ENCODE measurements at places on chromosomes 5 and 9. TPM values are rescaled to one million over a fixed set of nuclear protein-coding genes. Genes with fewer than 3 reads are reported as not detected.

HAVCR1 gene
- 2.4 TPM for total RNA-seq

DNA sequence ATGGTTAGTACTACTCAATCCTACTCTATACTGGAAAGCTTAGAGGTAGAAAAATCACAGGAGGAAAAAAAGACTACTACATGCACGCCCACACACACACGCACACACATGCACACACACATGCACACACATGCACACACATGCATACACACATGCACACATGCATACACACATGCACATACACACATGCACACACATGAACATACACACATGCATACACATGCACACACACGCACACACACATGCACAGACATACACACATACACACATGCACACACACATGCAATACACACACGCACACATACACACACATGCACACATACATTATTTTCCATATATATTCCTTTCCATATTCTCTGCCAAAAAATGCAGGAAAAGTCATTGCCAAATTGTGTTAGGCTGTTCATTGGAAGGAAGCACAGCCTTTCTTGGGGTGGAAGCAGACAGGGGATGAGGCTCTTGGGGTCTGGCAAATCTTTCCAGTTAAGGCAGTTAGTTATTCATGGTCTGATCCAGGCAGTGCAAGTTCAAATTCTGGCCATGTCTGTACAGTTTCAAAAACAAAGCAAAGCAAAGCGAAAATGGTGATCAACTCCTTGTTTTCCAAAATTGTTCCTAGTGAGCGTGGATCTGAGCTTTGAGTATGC is 187.9 kb upstream of the EGFLAM start:
- DNase-seq, result no peak

- DNase-seq, result peak; percentile 28
Observed at GRCh38 chr9:35910613-35911359, 1.5 kb downstream of the SPAAR start.

DNA sequence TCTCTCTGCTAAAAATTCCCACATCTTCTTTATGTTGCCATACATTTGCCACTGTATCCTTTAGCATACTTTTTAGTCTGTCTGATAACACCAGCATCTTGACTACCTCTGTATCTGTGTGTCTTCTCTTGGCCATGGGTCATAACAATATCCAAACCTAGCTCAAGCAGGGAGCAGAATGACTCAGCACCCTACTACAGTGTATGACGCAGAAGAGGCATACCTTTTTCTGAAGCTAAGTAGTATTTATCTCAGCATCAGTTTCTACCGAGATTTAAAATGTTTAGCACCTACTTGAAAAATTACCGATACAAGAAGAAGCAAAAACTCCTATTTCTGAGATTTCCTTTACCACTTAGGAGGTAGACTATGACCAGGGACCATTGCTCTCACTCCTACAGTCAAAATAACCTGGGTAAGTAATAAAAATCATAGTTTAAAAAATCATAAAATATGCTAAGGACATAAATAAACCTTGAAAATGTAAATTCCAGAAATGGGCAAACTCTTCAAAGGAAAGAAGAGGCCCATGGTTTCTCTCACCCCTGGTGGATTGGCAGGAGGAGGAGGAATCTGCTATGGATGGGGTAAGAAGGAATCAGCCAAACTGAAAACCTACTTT is 286.5 kb downstream of the MAST4 start:
- no peak for DNase-seq

GRCh38 chr5:10990634-10991033 is 229.6 kb upstream of the DAP start:
- no peak for DNase-seq

EQTN gene
- not detected for total RNA-seq

DNA sequence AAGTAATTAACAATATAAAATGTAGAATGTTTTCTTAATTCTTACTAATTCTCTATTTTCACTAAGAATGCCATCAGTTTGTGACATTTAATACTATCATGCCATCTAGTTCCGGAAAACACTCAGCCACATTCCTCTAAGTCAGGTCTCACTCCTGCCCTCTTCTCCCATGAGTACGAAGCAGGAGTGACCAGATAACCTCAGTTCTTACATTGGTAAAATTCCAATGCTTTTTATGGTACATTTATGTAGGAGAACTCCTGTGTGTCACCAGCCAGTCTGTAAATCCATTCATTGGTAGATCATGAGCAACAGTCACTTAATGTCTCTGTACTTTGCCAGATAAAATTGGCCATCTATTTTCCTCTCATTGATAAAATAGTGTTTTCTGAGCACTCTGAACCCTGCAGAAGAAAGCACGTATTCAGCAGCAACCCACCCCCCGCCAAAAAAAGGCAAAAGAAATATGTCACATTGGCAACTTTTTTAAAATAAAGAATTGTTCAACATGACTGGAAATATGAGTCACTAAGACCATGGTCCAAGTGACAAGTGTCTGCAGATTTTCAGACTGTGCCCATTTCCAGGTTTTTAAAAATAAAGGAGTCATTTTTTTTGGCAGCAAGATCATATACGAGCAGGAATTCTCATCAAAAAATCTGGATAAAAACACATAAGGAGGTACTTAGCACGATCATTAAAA is 11.8 kb downstream of the GLIS3 start:
- DNase-seq, result no peak

IFNA21 gene
- total RNA-seq, result not detected

DNA sequence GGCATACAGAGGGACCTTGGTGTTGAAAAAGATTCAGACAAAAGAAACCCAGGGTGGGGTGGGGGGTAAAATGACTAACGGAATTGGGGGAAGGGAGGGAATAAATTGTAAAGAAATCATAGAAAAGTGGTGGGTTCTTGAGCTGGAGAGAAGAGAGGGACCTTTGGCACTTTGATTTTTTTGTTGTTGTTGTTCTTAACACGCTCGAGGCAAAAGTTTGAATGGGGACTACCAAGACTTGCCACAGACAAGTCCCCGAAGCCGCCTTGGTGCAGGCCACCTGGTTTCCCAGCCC is 616 bp downstream of the VCAN start:
- DNase-seq, result no peak

- DNase-seq, result no peak
Observed at GRCh38 chr5:57939771-57940170, 457.2 kb upstream of the ACTBL2 start.

DNA sequence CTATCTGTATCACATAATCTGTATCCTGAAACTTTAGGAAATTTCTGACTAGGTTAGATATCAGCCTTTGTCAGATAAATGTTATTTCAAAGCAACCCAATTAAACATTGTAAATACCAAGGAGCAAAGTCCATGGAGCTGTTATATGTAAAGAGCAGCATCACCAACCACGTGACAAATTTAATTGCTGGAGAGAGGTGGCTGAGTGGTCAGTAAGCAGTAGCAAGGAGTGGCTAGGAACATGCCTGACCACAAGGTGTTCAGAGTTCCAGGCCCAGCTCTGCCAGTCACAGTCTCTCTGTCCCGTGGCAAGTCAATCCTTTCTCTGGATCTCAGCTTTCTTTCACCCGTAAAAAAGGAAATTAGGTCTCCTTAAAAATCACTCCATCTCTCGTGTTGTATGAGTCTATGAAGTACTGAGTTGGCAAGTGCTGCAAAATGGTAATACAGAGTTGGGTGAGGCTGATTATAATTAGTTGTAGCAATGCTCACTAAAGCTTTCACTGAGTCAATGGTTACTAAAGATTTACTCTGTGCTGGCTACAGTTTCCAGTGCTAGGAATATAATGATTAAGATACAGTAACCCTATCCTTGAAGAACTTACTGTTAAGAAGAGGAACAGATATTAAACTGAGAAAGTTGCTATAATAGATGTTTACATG is 166.1 kb downstream of the GNAQ start:
- no peak for DNase-seq

DNA sequence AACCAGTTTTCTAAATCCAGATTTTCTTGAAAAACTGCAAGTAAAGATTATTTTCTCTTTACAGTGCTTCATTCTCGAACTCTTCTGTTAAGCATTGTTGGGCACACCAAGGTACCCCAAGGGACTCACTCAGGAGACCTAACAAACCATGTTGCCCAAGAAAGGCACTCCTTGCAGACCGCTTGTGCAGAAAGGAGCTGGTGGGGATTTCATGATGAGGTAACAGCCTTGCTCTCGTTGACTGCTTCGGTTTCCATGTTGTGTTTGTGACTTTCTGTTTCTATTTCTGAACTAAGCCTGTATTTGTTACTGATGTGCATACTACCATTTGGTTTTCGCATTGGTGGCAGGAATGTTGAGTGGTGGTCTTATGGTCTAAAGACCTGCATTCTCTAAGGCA is 266.6 kb upstream of the DAP start:
- no peak for DNase-seq

- DNase-seq, result no peak
Observed at GRCh38 chr5:138981586-138981985, 106.5 kb upstream of the LRRTM2 start.

PCDHB15 gene
- not detected for total RNA-seq

DNA sequence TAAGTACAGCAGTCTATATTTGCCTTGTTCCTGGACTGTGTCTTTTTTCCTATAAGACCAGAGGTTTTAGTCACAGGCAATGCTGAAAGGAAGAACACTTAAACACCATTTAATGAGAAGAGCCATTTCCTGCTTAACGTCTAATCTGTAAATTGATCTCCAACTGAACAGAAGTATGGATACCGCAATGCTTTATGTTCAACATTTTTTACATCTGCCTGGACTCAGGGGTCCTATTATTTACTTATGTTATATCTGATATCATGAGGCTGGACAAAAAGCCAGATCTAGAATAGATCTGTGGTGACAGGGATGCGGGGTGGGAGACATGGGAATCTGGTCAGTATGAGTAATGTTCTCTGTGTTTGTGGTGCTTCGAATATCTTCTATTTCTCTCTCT is 334.6 kb upstream of the MPDZ start:
- no peak for DNase-seq

All from activated T-helper 1 cell treated with anti-CD3 and anti-CD28 coated beads, Interleukin-12 subunit alpha, Interleukin-12 subunit beta, Interleukin-2, Interleukin-4 antibody, amounts not matched to agents 30 ng/mL and 10 ng/mL and 1 ng/mL, durations not matched to agents 14 hours and 24 hours and 36 hours (primary cell).